Putamen (tissue), 1 donor: ENCODE measurements at places on chromosomes 6 and 20.

DNA sequence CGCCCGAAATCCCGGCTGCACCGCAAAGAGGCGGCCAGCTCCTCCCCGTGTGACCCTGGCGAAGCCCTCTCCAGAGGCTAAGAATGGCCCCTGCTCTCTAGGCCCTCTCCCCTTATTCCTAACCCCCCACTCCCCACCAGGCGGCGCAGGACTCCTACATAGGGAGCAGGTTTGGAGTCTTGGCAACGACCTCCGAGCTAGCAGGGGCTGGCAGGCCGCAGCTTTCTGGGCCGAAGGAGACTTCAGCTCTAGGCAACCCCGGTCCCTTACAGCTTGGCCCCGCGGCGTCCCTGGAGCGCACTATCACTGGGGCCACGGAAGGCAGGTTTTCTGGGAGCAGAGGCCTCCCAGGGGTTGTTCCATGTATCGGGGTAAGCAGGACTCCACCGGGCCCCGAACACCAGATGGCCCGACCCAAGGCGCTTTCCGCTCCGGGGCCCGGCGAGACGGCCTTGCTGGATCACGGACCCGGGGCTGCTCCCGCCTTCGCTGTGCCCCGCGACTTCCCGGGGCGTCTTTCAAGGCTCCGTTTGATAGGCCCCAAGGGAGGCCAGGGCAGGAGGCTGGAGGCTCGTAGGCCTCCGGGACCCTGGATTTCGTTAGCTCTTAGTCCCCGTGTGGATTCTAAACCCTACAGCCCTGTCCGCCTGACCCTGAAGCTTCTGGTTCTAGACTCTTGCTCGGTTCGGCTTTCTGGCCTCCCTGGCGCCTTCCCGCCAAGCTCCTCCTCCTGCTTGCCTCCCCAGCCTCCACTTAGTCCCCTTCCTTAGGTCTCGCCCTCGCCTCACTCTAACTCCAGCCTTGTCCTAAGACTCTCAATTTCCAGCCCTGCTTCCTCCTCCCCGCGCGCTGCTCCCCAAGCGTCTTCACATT, 1.9 kb downstream of the SLC32A1 start:
- DNase-seq: no peak

- DNase-seq: no peak
These were observed 23.1 kb upstream of the TMEM242 start for GRCh38 chr6:157346373-157346772.

DNA sequence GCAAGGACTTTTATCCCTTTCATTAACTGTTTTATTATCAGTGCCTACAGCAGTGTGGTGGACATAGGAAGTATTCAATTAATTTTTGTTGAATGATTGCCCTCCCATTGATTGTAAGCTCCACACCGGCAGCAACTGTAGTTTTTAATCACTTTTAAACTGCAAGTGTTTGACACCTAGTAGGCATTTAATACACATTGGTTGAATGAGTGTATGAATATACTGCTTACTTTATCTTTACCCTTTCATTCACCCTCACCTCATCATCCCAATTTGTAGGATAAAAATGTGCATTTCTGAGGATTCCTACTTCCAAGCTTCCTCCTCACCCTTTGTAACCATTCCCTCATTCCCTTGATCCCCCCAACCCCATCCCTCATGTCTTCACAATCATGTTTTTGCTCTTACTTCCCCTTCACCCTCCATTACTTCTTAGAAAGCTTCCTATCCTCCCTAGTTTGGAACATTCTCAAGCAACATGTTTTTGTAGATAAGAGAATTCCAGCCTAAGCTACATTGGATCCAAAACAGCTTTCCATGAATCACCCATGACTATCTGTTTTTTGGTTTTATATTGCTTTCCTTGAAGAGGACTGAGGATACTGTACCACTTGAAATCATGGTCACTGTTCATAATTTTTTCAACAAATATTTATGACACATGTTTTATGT, 955 bp upstream of the SLC26A8 start:
- no peak for DNase-seq

- DNase-seq: no peak
These were observed 49.6 kb downstream of the DSTN start for GRCh38 chr20:17619351-17620093.
